ENCODE measurements at places on chromosomes 6 and 20.

- no peak for DNase-seq
These were observed 253.6 kb upstream of the RAB32 start for GRCh38 chr6:146289816-146290588.

DNA sequence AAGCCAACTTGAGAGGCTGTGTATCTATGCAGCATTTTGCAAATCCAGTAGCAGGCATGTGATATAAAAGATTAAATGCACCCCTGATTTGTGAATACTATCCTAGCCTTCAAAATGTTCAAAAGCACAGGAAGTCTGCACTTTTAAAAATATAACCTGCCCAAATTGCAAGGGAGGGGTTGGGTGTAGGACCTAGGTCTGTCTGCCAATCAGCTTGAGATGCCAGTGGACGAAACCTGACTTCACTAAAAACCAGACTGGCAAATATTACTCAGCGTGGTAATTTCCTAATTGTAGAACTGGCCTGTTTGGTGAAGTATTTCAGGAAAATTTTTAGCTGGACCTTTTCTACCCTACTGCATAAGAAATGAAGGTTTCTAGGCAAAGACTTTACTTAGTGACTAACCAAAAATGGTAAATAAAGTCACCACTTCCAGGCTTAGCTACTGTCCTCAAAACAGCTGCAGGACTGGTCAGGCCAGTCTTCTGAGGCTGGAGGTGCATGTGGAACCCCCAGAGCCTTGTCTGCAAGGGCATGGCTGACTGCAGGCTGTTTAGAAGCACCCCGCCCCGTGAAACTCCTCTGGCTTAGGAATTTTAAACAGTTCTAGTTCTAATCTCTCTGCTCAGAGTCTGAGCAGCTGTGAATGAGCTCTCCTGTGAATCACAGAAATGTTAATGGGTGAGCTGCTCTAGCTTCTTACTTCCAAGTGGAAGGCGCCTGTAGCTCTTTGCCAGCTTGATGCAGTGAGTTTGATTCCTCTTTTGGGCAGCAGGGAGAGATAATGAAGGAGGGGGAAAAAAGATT is 104.4 kb upstream of the ESR1 start:
- no peak for DNase-seq

- no peak for DNase-seq
These were observed 408 bp downstream of the PTCHD4 start for GRCh38 chr6:48110436-48111142.

DNA sequence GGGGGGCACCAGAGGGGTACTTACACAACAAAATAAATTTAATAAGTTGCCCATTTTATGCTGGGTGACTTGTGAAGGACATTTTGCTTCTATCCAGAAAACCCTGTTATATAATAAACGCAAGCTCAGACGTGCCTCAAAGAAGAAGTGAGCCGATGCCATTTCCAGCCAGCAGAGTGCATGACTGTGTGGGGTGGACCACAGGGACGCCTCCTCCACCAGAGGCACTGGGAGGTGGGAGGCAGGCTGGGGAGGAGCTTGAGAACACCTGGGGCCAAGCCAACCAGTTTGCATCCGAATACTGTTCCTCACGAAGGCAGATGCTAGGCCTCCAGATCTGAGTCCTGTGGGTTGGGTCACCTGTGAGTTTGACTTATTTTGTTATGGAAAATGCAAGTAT is 363.8 kb downstream of the RNGTT start:
- DNase-seq = no peak

DNA sequence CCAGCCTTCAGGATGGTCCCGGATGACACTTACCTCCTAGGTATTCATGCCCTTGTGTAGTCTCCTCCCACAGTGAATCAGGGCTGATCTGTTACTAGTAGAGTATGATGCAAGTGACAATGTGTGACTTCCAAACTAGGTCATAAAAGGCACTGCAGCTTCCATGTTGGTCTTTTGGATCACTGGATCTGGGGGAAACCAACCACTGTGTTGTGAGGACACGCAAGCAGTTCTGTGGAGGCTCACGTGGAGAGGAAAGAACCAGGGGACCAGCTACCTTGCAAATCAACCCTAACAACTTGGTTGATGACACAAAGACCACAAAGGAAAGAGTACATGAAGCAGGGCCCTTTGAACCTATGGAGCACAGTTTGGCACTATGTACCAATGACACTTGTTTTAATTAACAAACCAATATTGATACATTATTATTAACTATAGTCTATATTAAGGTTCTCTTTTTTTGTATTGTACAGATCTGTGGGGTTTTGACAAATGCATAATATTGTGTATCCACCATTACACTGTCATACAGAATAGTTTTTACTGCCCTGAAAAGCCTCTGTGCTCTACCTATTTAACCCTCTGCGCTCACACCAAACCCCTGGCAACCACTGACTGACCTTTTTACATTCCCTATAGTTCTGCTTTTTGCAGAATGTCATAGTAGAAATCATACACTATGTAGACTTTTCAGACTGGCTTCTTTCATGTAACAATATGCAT is 16.3 kb upstream of the SDCBP2 start:
- DNase-seq = no peak

DNA sequence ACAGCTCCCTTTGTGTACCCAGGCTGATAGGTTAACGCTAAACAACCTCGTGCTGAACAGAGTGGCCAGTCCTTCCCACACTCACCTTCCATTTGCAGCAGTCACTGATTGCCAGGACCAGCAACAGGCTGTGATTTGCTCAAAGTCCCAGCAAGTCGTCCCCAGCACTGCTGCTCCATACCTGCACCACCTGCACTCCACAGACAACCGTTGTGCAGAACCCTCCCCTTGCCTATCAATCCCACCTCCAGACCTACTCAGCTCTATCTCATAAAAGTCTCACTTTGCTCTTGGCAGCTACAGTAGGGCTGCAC is 43.1 kb upstream of the SCML4 start:
- DNase-seq = no peak

- no peak for DNase-seq
These were observed 19.7 kb downstream of the PROCR start for GRCh38 chr20:35191419-35192117.

DNA sequence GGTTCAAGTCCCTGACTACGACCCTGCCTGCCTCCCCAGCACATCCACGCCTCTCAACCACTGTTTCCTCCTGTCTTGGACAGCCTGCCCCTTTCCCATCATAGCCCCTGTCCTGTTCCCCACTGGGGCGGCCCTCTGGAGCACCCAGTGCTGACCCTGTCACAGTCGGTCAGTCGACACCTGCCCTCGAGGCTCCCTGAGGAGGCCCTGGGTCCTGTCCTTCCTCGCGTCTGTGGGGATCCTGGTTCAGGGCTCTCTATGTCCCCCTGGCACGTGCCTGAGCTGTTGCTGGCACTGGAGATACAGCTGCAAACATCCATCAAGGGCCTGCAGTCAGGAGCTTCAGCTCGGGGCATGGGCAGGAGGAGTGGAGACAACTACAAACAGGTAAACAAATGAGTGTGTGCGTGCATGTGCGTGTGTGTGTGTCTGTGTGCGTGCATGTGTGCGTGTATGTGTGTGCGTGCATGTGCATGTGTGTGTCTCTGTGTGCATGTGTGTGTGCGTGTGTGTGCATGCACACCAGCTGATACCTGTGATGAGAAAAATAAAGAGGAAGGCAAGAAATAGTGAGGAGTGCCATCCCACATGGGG is 132.8 kb downstream of the PHACTR3 start:
- no peak for DNase-seq

DNA sequence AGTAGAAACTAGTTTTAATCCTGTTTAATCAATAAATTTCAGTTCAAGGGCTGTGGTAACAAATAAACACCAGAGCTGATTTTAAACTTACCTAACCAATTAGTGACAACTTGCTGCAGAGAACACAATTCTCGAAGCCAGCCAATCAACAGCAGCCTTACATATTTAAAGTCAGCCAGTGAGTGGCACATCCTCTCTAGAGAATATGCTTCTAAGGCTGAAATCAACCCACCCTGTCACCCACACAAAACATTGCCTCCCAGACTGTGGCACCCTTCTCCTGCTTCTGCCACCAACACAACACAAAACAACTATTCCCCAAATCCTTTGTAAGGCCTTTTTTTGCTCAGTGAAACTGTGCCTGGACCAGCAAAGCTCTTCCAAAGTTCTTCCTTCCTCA is 306.0 kb downstream of the EYA4 start:
- no peak for DNase-seq

GRCh38 chr6:35392773-35393672 is 50.7 kb downstream of the PPARD start:
- DNase-seq = no peak

DNA sequence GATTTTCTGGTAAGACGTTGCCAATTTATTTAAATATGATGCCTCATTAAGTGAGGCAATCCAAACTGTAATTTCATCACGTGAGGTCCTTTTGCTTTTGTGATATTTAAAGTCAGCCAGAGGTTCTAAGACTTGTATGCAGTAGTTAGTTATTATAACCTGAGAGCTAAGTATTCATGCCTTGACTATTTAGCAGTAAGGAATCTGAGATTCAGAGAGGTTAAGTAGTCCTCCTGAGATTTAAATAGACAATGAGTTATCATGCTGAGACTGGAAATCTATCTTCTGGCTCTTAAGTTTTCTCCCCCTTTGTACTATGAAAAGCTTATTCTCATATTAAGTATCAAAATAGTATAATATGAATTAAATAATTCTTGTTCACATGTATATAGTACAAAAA is 158.0 kb downstream of the UTRN start:
- no peak for DNase-seq

DNA sequence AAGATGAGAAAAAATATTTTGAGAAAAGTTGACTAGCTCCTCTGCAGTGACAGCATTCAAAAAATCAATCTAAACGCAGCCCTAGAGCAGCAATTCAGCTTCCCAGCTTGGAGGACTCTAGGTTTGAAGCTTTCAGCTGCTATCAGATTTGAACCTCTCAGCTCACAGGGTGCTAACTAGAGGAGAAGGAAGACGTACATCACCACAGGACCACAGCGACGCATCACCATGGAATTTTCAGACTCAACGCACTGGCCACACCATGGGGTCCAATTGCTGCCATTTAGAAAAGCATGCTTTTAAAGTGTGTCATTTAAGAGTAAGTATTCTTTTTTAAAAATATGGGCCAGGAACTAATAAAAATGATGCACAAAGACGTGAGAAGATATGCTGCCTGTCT is 45.0 kb upstream of the FUCA2 start:
- no peak for DNase-seq

GRCh38 chr20:53582574-53583351 is 10.9 kb downstream of the ZNF217 start:
- DNase-seq = no peak
